ENCODE measurements at places on chromosomes 2 and 18.
A peak's percentile ranks its signal among the peaks of the same experiment; 100 is the strongest.

DNA sequence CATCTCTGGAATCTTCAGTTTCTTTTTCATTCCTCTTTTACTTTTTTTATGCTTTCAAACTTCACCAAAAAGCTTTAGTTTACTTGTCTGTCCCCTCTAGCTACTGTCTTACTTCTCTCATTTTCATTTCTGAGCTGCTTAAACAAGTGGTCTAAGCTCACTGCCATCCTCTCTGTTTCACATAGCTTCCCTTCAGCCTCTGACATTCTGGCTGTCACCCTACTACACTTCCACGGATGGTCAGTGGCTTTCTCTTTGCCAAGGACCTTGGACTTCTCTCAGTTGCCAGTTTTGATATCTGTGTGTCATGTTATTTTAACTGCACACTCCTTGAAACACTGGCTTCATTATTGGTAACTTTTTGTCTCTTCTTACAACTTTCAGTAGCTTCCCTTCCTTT, 176.1 kb downstream of the IKZF2 start:
- DNase-seq = no peak

GRCh38 chr2:43241558-43241957, 15.2 kb upstream of the ZFP36L2 start:
- no peak for DNase-seq

DNA sequence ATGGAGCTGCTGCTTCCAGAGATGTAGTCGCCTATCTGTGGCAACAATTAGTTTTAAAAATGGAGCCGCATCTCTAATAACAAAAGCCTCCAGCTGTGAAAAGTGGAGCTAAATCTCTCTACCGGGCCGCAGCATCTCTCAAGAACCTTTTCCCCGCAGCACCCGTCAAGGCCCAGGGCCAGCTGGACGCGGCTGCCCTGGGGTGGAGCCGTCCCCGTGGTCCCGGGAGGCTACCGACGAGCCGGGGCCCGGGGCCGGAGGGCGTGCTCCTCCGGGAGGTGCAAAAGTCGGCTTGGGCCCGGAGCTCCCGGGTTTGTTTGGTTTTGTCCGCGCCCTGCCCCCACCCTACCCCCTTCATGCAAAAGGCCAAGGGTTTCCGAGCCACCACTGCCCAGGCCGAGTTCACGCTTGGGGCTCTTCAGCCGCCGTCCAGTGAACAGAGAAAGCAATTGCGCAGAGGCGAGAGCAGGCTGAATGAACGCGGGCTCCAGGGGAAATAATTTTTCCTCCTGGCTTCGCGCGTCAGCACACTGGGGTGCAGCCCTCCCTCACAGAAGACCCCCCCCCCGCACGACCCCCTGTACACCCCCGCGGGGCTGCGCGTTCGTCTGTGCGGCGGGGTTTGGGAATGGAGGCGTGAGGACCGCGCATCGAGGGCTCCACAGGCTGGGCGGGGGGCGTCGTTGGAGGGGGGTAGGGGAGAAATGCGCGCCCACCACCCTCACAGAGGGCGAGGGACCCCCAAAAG, 557 bp upstream of the GREB1L start:
- no peak for DNase-seq

- DNase-seq = no peak
Observed at GRCh38 chr2:121036226-121036692, 248.7 kb downstream of the TFCP2L1 start.

GRCh38 chr2:96564026-96564425, 27.5 kb downstream of the ARID5A start:
- DNase-seq = no peak

DNA sequence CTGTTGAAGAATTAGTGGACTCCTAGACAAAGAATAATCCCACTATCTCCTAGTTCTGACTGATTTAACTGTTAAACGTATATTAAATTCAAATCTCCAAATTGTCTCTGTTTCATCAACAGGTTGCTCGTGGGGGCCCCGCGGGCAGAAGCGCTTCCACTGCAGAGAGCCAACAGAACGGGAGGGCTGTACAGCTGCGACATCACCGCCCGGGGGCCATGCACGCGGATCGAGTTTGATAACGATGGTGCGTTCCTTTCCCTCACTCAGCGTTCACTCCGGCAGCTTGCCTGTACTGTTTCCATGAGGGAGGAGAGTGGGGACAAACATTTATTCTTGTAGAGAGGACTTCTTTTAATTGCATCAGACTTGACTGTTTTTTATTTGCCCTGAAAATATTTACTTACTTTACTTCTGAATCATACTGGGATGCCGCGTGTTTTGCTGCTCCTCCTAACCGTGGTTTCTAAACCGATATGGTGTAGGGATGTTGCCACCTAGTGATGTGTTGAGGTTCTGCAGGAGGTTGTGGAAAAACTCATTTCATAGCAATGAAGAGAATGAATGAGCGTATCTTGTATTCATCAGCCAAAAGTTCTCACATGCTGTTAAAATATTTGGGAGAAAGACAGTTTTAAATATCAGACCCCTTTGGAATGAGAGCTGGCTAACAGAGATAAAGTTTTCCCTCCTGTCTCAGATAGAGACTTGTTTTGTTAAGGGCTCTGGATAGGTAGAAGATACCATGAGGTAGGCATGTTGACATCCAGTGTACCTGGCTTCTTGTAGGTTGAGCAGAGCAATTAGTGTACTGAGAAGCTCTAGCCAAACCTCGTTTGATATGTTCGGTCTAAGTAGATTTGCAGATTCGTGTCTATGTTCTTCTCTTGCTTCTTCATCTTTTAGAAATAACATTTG, 38.3 kb downstream of the ITGA6 start:
- peak; percentile 18 for DNase-seq

GRCh38 chr2:196719110-196719872, 79.8 kb downstream of the CCDC150 start:
- no peak for DNase-seq

- no peak for DNase-seq
Observed at GRCh38 chr2:231129216-231129615, 4.4 kb upstream of the HTR2B start.

DNA sequence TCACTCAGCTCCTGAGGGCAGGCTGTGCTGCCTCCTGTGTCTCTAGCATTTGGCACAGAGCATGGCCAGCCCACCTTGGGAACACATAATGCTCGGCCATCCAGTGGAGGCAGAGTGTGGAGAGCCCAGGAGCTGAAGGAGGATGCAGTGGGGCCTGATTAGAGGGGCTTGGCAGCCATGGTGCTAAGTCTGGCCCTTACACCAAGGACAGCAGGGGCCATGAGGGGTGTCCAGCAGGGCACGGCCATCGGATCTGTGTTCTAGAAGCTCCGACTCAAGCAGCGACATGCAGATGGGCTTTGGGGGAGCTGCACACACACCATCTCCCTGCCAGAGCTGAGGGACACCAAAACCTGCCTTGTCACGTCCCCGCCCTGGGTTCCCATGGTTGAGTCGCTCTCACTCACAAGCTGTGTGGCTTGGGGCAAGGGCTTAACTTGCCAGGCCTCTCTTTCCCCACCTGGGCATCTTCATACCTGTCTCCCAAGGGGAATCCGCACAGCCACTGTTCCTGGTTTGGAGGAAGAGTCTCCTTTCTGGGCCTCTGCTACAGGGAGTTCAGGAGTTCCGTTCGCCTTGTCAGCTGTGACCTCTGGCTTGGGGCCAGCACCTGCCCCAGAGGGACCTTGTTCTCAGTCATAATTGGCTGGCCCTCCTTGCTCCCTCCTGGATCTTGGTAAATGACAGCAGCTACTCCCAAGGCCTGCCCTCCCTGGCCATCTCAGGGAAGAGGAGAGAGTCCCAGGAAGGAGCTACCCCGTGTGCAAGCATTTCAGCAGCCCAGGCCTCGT, 1.3 kb upstream of the TOGARAM2 start:
- DNase-seq = no peak

- DNase-seq = no peak
Observed at GRCh38 chr2:51559026-51559425, 527.1 kb upstream of the NRXN1 start.

DNA sequence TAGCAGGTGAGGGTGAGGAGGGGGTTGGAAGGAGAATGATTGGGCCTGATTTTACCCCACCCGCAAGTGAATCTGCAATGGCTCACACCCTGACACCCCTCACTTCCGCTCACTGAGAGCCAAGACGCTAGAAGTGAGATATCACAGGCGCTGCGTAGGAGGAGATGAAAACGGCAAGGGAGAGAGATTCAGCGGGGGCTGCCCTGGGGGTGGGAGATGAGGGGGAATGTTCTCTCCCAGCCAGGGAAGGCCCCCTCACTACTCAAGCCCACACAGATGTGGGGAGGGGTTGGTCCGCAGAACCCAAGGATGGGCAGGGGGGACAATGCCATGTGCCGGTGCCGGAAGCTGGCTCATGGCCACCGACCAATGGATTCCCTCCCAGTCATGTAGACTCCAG, 32.9 kb downstream of the LOXHD1 start:
- DNase-seq = no peak

- no peak for DNase-seq
Observed at GRCh38 chr2:151482171-151482725, 72.5 kb downstream of the RIF1 start.

- no peak for DNase-seq
Observed at GRCh38 chr2:162197069-162197825, 45.2 kb upstream of the GCG start.

DNA sequence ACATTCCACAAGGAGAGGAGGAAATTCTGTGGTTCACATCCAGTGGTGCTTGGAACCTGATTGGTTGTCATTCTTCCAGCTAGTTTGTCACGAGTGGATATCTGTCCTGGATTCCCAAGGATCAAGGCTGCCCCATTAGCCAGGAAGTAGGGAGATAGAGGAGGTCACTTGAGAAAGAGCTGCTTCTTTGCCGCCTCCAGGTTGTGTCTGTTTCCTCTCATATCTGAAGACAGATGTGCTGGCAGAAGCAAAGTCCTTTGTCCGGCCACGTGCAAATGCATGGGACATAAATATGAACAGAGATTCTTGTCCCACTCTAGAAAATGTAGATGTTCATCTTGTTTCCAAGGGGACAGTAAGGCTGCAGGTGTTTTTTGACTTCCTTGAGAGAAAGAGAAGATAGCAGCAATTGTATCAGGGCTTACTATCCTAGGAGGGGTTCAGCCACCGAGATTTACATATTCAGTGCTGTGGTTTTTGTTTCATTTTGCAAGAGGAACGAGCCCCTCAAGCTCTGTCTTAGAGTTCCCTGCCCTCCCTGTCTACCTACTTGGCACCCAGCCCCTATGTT, 174.4 kb downstream of the RPIA start:
- no peak for DNase-seq

DNA sequence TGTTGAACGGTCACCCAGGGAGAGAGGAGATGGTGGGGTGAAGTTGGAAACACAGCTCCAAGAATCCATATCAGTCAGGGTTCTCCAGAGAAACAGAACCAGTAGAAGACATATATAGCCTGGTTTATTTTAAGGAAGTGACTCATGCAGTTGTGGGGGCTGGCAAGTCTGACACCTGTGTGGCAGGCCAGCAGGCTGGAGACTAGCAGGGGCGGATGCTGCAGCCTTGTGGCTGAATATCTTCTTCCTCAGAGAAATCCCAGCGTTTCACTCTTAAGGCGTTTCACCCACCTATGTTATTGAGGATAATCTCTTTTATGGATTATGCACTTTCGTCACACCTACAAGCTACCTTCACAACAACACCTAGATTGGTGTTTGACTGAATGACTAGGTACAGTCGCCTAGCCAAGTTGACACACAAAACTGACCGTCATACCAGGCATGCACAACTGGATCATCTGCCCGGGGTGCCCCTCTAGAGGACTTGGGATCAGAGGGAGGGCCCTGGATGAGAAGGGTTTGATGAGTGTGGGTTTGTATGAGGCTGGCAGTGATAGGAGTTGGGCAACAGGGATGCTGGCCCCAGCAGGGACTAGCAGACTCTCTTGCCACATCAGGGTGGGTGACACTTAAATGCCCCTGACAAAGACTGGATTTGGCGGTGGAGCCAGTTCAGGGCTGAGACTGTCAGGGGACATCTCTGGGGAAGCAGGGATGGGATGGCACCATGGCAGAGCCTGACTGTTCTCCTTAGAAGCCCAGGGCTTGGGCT, 23.4 kb downstream of the MROH2A start:
- no peak for DNase-seq

- no peak for DNase-seq
Observed at GRCh38 chr18:40529478-40529877, 1425.6 kb upstream of the PIK3C3 start.

- DNase-seq = no peak
Observed at GRCh38 chr2:70897203-70897976, 38.3 kb upstream of the ATP6V1B1 start.

- no peak for DNase-seq
Observed at GRCh38 chr2:5453220-5454050, 238.7 kb upstream of the SOX11 start.
